ENCODE measurements at places on chromosomes 5 and 9.

DNA sequence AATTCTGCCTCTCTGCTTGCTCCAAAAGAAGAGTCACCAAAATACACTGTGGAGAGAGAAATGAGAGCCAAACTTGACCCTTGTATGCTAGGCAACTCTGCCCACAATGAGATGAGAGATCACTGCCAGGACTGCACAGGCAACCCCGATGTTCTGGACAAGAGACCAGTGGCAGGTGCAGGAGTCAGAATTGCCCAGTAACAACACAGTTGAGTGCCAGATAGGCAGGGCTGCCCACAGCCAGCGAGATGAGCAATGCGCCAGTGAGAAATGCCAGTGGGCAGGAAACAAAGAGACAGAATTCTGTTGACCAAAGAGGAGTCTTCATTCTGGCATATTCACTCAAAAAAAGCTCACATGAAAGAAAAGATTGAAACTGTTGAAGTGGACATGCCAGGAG, 570.7 kb downstream of the CAAP1 start:
- ATAC-seq: no peak

DNA sequence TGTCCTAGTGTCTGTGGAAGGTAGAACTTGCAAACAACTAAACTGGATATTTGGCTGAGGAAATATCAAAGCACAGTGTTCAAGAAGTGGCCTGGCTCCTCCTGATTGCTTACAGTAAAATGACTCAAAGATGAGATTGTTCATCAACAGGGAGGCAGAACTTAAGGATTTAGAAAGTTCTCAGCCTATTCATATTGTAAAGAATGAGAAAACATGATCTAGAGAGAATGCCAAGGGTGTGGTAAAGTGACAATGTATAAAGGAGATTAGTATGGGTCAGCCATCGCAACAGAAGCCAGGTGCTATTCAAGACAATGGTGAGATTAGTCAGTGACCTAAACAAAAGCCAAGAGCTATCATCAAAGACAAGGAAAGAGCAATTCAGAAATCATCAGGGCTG, 372.3 kb downstream of the SPOCK1 start:
- no peak for ATAC-seq

GRCh38 chr5:14729448-14730385, 65.2 kb downstream of the OTULIN start:
- no peak for ATAC-seq

DNA sequence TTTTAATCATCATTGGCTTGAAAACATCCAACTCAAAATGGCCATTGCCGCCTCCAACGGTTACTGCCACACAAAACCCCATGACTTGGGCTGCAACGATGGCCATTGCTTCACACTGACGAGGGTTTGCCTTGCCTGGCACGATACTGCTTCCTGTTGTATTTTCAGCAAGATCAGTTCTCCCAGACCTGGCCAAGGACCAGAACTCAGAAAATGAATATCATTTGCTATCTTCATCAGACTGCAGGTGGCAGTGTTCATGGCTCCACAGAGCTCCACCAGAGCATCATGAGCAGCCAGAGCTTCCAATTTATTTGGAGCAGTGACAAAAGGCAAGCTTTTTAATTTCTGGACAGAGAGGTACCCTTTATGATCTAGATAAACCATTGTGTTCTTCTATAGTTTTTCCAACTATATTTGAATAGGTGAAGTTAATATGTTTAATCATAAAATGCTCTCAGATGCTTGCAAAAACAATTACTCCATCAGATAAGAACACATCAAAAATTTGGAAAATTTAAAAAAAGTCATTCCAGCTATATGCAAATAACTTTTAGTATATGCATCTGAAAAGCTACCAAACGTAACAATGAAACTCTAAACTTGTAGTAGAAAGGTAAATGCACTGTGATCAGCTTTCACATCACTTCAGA, 10.4 kb downstream of the AMACR start:
- ATAC-seq: peak; percentile 79

DNA sequence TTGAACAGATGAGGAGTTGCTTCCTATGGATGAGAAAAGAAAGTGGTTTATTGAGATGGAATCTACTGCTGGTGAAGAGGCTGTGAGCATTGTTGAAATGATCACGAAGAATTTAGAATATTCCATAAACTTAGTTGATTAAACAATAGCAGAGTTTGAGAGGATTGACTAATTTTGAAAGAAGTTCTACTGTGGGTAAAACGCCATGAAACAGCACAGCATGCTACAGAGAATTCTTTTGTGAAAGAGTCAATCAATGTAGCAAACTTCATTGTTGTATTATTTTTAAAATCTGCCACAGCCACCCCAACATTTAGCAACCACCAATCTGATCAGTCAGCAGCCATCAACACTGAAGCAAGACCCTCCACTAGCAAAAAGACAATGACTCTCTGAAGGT, 309.1 kb downstream of the SPOCK1 start:
- ATAC-seq: no peak

DNA sequence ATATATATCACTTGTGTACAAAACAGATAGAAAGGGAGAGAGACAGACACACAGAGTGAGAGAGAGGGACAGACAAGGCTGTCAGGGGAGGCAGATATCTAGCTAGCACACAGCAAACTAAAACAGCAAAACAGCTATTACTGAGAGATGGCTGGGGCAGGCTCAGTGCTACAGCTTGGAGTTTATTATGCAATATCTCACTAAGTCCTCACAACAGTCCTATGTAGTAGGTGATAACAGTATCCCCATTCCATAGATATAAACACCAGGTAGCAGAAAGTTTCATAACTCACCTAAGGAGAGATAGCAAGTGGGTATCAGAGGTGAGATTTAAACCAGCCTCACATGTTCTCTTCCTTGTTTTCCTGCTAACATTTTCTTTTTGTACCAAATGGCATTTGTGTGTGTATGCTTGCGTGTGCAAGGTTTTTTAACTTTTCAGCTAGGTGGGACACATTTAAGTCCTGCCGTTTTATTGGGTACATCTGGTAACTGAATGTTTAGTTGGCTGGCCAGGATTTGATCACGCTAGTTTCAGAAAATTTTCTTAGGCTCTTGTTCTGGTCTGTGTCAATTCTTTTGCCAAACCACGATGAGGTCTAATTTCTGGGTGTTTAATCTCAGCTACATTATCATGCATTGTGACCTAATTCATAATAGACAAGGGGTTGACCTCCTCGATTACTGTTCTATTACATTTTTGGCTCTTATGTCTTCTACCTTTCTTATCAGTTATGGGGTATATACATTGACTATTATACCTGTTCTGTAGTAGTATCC, 105.1 kb downstream of the LMNB1 start:
- ATAC-seq: no peak

GRCh38 chr5:124658867-124659557, 87.4 kb downstream of the ZNF608 start:
- ATAC-seq: no peak

DNA sequence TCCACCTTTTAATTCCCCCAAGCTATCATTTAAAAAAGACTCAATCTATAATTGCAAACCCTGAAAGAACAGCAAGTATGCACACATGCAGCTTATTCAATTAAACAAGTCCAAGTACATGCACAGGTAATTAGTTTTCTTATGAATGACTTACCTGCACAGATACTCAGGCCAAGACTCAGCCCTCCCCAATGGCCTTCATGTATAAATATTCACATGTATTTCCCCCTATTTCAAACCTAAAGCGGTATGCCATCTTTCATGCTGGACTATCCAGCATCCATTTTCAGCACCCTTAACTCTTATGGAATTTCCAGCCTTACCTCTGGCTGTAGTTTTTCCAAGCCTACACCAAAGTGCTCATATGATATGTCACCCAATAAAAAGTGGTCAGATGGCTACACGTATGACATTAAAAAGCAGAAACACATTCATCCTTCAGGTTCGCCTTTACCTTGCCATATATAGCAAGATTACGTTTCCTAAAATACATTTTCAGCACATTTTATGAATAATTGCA, 205.5 kb downstream of the MEF2C start:
- ATAC-seq: no peak

- no peak for ATAC-seq
Measured at GRCh38 chr9:79562749-79563386, 8.9 kb upstream of the TLE4 start.

- no peak for ATAC-seq
Measured at GRCh38 chr5:158068964-158069363, 210.0 kb upstream of the CLINT1 start.

GRCh38 chr9:18263377-18263776, 210.6 kb upstream of the ADAMTSL1 start:
- ATAC-seq: no peak

DNA sequence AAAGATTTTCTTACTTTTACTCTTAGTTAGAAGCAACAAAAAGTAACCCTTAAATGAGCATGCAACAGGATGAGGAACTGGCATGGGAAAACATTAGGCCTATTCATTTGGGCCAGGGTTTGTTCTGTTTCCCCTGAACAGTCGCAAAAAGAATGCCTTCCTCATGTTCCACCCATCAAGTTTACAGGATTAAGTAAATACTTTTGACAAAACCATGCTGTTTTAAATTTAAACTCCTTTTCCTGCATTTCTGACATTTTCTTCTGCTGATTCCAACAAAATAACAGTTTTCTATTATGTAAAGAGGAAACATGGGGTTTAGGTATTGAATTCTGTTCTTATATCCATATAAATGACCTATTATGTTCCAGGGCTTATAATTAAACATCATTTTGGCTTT, 236.6 kb upstream of the ACTBL2 start:
- ATAC-seq: no peak

- ATAC-seq: no peak
Measured at GRCh38 chr5:77644371-77645157, 6.1 kb upstream of the OTP start.

GRCh38 chr5:146548781-146549449, 32.9 kb upstream of the GPR151 start:
- ATAC-seq: no peak

- no peak for ATAC-seq
Measured at GRCh38 chr5:132067451-132067850, 6.1 kb upstream of the CSF2 start.

- no peak for ATAC-seq
Measured at GRCh38 chr9:123358181-123358905, 2.3 kb downstream of the CRB2 start.

- ATAC-seq: no peak
Measured at GRCh38 chr5:146995878-146996277, 117.3 kb upstream of the PPP2R2B start.

DNA sequence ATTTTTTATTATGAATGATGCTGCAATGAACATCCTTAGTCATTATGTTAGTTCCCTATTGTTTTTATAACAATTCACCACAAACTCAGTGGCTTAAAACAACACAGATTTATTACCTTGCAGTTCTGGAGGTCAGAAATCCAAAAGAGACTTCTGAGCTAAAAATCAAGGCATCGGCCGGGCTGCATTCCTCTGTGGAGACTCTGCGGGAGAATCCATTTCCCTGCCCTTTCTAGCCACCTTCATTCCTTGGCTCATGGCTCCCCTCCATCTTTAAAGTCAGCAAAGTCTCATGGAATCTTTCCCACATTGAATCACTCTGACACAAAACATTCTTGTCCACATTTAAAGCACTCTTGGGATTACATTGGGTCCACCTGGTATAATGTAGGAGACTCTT, 38.6 kb downstream of the SNX18 start:
- ATAC-seq: no peak

DNA sequence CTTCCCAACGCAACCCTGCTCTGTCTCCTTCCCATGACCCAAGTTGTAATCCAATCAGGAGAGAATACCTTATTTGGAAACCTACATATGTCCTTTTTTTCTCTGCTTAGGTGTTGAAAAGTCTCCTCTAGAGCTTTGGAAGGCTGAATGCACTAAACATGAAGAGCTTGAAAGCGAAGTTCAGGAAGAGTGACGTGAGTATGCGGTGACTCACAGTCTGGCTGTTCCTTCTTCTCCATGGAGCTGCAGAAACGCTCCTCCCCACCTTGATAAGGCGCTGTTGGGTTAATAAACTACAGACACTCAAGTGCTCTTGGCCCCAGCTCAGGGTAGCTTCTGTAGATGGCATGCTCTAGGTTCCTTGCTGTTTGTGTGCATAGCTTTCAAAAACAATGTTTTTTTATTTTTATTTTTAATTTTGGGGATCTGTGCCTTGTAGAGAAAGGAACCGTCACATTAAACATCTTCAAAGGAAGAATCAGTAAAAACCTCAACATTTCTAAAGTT, 30.7 kb downstream of the RAI14 start:
- ATAC-seq: peak; percentile 81

- ATAC-seq: peak; percentile 91
Measured at GRCh38 chr5:73519531-73520283, 21.5 kb downstream of the BTF3 start.

- ATAC-seq: no peak
Measured at GRCh38 chr9:123716339-123716945, 213.5 kb downstream of the DENND1A start.

- peak; percentile 92 for ATAC-seq
Measured at GRCh38 chr9:2014696-2015580, at the start of gene SMARCA2. SMARCA2 (plus strand) TSS chr9:2015347; CDS start chr9:2029023, 13,676 bp downstream.

DNA sequence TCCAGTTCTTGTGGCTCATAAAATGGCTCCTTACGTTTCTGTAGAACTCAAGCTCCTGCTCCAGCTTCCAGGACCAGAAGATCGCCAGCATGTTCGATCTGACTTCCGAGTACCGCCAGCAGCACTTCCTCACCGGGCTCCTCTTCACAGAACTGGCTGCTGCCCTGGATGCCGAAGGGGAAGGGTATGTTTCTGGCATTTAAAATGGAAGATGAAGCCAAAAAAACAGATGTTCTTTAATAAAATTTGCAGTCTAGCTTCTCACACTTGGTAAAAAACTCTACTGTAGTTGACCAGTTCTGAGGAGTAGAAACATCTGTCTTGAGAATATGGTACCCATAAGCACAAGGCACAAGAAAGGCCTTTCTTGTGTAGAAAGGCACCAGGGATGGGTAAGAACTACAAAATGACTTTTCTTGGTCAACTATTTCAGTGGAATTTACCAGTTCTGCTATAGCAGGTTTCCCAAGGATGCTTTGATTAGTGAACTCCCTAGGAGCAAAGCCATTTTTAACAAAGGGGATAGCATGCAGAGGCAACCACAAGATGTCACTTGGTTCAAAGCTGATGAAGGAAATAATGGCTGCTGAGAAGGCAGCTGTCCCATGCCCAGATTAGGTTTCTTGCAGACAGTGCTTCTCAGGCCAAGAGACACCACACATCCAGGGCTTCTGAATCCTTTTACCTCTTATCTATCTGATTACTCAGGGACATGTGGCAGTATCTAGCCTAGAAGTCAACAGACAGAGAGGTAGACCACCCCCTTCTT, 192.4 kb downstream of the DOCK8 start:
- no peak for ATAC-seq

- no peak for ATAC-seq
Measured at GRCh38 chr9:23287390-23287789, 538.6 kb downstream of the ELAVL2 start.
